Astrocyte of the spinal cord (primary cell): ENCODE measurements at places on chromosomes 1 and 21.
A peak's percentile ranks its signal among the peaks of the same experiment; 100 is the strongest.

- peak; percentile 65 for DNase-seq
These were observed 120.9 kb downstream of the USP25 start for GRCh38 chr21:15850645-15851044.

DNA sequence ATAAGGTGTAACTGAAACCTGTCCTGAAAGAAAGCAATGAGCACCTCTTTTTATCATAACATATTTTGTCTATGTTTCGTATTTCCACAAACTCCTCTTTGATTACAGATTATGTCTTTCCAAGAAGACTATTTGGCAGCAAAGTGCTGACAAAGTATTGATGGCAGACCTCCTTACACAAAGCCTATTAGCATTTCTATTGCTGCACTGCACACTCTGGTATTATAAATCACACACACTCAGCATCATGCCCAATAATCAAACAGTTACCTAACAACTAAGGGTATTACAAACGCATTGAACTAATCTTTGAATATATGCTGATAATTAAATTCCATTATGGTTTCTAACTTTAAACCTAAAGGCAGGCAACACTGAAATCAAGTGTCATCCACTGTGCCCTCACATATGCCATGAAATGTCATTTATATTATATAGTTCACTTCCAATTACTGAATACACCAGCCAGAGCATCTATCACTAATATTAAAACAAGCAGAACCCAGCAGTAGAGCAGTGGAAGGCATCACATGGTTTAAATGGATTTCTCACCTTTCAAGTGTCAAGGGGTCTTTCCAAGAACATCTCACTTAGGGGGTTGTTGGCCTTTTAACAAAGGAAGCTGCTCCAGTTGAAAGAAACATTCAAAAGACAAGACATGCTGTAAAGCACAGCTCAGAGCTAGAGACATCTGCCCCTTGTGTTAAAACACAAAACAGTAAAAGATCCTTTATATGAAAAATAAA is 239.1 kb downstream of the RERE start:
- DNase-seq, result no peak

GRCh38 chr21:46187261-46187660 is 3.0 kb upstream of the SPATC1L start:
- DNase-seq, result no peak

- DNase-seq, result no peak
These were observed 1.1 kb upstream of the OBSCN start for GRCh38 chr1:228206582-228207351.

- DNase-seq, result no peak
These were observed 78.0 kb downstream of the NID1 start for GRCh38 chr1:235986869-235987268.

DNA sequence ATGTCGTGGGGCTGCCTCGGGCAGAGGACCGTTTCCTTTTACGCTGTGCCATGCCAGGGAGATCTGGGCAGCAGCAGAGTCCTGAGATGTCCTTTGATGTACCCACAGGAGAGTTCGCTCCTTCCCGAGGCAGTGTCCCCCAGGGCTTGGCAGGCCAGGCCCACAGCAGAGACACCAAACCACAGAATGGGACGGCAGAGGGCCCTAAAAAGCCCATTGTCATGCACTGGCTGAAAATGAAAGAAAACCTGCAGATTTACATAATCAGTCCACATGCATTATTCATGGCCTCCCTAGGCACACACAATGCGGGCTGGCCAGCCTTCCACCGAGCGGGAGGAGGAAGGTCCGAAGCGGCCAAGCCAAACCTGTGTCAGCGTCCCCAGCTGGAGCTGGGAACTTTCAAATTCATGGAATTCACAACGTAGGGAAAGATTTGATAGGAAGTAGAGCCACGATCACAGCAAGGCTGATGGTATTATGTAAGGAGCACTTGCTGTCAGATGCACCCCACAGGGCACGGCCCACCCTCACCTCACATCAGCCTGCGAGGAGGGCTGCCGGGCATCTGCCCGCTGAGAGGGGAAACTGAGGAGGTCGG is 25.3 kb upstream of the EFHD2 start:
- peak; percentile 42 for DNase-seq

DNA sequence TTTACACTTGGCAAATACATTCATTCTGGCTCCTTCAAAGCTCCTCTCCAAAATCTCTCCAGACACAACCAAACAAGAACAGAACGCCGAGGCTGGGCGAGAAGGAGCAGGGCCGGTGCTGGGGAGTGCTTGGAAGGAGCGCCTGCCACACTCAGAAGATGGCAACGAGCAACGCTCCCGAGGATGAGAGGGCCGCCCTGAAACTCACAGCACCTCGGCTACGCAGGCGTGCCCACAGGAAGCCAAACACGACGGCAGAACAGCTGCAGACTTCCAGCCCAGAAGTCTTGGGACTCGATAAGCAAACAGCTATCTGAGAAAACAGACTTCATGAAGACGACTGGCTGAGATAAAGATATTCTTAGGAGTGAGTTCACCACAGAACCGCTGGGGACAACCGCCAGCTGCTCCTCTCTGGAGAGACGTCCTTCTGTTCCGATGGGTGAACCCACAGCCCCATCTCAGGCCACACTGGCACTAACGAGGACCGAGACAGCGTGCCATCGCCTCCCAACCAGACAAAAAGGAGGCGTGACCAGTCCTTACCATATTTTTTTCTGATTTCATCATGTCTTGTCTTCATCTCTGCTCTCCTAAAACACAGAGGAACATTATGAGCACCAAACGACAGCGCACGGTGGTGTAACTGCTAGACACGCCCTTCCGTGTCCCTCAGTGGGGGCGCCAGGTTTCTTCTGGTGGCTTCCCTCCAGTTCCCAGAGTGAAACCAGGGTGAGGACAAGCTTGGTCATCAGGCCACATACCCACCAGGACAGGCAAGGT is 18.6 kb downstream of the PTTG1IP start:
- DNase-seq, result no peak

DNA sequence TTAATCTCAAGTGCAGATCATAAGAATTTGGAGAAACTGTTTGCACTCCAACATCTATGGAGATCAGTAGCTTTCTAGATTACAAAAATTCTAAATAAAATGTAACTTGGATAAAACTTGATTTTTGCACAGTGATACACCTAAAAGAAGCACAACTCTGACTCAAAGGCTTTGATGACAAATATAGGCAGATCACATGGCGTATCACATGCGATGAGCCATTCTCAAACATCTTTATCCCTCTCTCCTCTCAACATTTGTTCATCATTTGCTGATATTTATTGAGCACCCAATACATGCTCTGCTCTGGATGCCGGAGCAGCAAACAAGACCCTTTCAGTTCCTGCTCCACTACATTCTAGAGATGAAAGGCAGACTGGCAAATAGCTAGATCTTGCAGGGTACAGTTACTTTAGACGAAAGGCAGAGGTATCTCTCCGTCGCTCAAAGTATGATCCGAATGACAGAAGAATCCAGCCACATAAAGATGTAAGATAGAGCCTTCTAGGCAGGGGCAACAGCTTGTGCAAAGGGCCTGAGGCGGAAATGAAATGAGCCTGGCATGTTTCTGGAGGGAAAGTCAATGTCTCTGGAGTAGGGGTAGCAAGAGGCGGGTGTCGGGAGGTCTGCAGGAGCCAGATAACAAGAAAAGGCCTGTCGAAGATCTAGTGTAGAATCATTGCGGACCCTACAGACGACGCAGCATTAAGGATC is 145.8 kb upstream of the ERRFI1 start:
- DNase-seq, result no peak

DNA sequence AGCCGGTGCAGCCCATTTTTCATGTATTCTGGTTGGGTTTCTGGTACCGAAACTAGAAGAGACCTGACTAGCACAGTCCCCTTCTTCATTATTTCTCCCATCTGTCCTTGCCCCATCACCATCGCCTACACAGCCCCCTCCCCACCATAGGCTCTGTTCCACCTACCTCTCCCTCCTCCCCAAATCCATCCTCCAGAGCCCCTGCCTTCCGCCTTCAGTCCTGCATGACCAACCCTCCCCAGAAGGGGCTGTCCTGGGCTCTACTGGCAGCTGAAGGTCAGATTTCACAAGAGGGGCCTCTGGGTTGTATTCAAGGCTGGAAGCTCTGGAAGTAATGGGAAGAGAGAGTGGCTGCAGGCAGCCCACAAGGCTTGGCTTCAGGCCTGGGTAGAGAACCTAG is 55.2 kb downstream of the SDC3 start:
- DNase-seq, result no peak

- DNase-seq, result no peak
These were observed 40.3 kb downstream of the FHAD1 start for GRCh38 chr1:15287035-15287979.

DNA sequence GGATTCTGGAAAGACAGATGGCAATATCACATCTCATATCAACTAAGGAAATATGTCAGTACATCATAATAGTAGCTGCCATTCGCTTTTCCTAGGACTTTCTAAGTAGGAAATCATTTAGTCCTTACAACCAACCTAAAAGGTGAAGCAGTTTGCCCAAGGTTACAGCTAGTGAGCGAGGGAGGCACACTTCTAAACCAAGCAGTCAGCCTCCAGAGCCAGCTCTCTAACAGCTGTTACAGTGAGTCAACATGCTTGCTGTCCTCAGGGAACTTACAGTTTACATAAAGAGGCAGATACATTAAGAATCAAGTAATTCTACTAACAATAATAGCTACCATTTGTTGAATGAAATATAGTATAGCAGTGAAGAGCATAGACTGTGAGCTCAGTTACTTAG is 57.1 kb downstream of the GIPC2 start:
- DNase-seq, result no peak

DNA sequence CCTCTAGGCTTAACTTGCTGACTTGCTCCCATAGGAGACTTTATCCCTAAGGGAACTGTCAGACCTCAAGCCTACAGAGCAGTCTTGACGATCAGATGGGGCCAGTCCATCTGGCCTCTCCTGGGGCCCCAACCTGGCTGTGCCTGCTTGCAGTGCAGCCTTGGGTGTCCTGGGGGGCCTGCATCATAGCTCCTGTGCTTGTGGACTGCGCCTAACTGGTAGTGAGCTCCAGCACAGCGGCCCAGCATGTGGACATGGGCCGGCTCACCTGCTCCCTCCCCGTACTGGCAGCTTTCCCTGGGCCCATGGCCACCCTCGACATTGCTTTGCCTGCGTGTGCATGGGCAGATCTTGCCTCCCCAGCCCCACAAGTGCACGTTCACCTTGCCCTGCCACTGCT is 76.1 kb downstream of the INTS7 start:
- no peak for DNase-seq
